ENCODE measurements at places on chromosomes 7 and 10.

- no peak for DNase-seq
Observed at GRCh38 chr10:103752680-103753248, 102.6 kb downstream of the SH3PXD2A start.

DNA sequence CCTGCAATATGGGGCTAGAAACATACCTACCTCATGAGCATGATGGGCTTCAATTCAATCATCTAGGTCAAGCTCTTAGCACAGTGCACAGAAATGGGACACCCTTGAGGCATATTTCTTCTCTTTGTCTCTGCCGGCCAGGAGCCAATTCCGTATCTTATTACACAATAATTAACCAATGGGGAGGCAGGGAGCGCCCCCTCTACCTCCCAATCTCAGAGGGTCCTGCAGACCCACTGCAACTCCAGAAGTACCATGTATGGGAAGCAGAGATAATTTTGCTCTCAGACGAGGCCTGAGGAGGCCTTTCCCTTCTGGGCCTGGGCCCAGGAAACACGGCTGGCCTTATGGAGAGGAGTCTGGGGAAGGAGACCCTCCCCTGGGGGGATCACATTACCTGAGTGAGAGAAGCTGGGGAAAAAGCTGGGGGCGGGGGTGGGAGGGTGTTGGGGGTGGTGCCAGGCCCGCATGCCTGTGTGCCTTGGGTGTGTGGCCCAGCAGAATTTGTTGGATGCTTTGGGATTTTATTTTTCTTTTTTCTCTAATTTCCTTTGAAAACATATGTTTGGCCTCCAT, 155.5 kb downstream of the UBE2H start:
- no peak for DNase-seq

DNA sequence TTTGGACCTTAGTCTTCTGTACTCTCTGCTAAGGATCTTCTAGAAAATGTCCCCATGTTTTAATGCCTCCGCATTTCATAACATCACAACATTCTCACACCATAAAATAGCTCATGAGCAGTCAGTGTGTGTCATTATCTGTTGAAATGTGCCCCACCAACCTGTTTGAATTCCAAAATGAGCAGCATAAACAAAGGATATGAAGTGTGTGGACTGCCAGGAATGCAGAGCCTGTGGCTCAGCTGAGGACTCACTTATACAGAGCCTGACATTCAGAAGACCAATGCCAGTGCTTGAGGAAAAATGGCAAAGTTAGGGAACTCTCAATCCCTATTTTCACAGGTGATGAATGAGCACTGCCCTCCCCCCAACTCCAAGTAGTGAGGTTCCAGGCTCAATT, 621.4 kb downstream of the POM121L12 start:
- DNase-seq = no peak

DNA sequence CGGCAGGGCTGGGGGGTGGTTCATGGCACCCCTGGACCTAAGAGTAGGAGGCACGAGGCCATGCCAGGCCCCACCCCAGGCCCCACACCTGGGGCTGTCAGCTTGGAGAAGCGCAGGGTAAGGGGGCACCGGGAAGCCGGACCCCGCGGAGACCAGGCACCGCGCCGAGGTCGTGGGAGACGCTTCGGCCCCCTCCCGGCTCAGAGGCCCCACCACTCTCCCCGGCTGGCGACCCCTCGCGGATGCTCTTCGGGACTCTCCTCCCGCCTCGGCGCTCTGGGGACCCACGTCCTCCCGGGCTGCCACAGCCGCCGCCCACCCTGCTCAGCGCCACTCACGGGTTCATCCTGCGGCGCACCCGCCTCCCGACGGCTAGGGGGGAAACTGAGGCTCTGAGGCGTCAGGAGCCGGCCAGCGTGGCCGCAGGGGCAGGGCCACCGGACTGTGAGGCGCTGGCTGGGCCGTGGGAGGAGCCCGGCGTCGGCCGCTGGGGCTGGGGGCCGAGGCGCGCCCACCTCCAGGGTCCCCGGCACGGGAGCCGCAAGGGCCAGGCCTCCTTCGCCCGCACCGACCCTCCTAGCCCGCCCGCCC, 25.9 kb downstream of the PDGFA start:
- no peak for DNase-seq

DNA sequence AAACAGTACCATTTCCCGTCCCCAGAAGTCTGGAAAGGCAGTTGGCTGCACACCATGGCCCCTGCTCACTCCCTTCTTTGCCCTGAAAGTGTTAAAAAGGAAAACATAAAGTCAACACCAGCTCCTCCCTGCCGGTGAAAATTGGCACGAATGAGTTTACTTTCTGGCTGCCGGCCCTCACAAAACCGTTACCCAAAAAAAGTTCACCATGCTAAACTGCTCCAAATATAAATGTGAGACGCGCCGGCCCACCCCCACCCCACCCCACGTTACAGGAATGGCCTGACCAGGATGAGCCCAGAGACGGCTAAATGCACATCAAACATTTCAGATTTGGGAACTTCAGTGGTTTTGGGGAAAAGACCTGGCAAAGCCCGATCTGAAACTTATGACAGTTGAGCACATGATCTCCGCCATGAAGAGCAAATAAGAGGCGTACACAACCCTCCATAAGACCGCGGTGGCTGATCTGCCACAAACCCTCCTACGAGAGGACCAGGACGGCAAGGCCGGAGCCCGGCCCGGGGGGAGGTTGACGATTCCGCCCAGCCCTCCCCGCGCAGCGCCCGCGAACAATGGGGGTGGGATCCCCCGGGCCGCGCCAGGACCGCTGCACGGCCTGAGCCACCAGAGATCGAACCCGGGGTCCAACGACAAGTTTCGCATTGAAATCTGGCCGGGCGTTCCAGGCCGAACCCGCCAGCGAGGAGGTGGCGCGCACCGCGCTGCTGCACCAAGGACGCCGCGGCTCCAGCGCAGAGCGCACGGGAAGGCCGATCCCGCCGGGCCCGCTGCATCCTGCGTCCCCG, 952 bp downstream of the DIP2C start:
- peak; percentile 26 for DNase-seq

GRCh38 chr7:36346260-36346831, 43.3 kb upstream of the ANLN start:
- no peak for DNase-seq

- no peak for DNase-seq
Observed at GRCh38 chr10:18516851-18517250, 134.5 kb downstream of the NSUN6 start.

GRCh38 chr10:99610221-99610620, 10.0 kb downstream of the SLC25A28 start:
- DNase-seq = no peak

DNA sequence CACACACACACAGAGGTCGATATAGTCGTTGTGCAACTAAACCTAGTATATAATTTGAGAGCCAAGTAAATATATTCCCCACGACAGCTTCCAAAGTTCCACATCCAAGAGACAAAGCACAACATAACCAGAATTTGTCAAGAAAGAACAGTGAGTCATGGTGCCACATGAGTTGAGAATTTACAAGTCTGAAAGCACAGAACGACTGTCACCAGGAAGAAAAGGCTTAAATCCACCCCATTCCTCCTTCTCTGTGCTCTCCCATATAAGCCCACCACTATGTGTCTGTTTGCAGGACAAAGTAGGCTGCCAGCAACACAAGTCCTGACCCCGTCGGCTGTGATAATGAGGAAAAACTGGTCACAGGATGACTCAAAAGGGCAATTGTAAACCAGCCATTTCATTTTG, 32.8 kb downstream of the GSAP start:
- DNase-seq = no peak

DNA sequence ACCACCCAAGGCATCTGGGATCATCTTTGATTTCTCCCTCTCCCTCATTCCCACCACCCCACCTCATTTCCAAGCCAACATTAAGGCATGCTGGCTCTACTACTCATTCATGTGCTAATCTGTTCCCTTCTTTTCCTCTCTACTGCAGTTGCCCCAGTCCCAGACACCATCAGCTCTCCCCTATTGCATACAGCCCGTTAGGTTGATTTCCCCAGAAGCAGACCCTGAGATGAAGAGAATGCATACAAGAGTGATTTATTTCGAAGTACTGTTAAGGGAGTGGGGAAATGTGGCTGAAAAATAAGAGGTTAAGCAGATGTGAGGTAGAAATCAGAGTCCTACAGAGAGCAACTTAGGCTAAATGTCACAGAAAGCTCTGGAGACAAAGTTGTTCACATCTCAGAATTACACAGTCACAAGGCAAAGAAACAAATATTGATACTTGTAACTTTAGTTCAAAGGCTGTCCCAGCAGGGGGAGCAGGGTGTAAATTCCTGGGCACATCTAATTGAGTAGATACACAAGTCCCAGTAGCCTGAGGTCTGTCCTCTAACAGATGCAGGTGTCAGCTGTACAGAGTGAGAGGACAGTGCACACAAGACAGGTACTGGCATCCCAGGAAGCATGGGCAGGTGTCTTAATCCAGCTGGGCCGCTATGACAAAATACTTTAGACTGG, 20.9 kb downstream of the AKR1D1 start:
- no peak for DNase-seq

GRCh38 chr7:2855386-2855785, 11.3 kb upstream of the GNA12 start:
- no peak for DNase-seq

- DNase-seq = no peak
Observed at GRCh38 chr7:45597286-45597984, 23.3 kb downstream of the ADCY1 start.

DNA sequence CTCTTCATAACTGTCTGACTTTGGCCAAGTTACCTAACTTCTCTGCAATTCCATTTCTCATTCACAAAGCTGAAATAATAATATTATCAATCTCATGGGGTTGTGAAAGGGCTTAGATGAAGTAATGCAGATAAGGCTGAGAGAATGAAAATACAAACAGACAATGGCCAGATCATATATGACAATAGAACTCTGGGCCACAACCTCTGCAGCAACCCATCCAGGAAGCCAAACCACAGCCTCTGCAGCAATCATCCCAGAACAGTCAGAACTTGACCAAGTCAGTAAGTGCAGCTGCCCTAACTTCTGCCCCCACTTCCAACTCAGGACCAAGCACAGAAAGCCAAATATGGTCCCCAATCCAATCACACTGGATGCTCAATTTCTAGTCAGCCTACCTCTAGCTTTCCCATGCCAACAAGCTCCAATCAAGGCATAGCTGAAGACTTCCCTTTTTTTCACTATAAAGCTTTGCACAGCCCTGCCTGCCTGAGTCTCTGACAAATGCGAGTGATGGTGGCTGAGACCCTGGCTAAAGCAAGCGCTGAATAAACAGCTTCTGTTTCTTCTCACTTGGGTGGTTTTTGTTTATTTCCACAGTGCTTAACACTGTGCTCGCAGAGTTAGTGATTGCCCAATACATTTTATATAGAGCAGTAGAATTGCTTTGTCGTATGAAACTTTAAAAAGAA, 34.8 kb upstream of the TNPO3 start:
- DNase-seq = no peak

- DNase-seq = no peak
Observed at GRCh38 chr10:6394084-6394483, 186.0 kb downstream of the PRKCQ start.

DNA sequence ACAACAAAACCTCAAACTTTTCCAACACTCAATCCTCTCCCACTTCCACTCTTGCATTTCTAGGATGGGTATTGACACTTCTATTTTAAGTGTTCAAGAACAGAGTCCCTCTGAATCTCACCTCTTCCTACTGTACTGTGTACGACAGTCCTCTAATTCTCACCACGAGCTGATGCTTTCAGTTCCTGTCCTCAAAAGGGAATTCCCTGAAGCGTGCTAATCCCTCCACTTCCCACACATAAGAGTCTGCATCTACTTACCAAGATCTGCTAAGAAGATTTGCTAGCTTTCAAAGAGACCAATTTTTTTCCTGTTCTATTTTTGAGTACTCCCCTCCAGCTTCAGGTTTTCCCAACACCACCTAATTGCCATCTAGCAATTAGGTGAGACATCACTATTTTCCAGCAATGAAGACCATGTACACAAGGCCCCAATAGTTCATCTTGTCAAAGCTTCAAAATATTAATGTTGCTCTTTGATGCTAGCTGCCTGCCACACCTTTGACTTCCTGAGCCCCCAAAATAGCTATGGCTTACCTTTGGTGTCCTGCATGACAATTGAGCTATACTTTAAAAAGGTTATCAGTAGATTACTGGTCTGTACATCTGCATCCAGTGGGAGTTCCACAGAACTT, 54.4 kb downstream of the ARMH3 start:
- DNase-seq = no peak

- DNase-seq = no peak
Observed at GRCh38 chr7:100730136-100730800, 3.1 kb upstream of the ZAN start.

GRCh38 chr7:2934211-2934731, 90.2 kb upstream of the GNA12 start:
- DNase-seq = no peak

DNA sequence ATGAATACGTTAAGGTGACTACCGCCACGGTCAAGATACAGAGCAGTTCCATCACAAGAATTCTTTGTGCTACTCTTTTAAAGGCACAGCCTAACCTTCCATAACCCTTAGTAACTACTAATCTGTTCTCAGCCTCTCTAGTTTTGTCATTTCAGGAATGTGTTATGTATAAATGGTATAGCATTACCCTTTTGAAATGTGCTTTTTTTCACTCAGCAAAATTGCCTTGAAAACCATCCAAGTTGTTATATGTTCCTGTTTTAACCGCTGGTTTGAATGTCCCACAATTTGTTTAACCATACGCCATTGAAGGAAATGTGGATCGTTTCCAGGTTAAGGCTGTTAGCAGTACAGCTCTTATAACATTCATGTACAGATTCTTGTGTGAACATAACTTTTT, 32.0 kb downstream of the WAC start:
- DNase-seq = no peak

GRCh38 chr10:23448802-23449570, 10.1 kb downstream of the OTUD1 start:
- DNase-seq = no peak

- no peak for DNase-seq
Observed at GRCh38 chr10:4357911-4358310, 468.1 kb upstream of the AKR1E2 start.

GRCh38 chr10:126833542-126833941, 71.7 kb upstream of the DOCK1 start:
- DNase-seq = no peak

GRCh38 chr7:8639668-8640067, 206.3 kb downstream of the NXPH1 start:
- no peak for DNase-seq

GRCh38 chr7:68562323-68562899, 1035.9 kb upstream of the AUTS2 start:
- DNase-seq = no peak

GRCh38 chr7:158525648-158526484, 61.8 kb downstream of the PTPRN2 start:
- DNase-seq = no peak

DNA sequence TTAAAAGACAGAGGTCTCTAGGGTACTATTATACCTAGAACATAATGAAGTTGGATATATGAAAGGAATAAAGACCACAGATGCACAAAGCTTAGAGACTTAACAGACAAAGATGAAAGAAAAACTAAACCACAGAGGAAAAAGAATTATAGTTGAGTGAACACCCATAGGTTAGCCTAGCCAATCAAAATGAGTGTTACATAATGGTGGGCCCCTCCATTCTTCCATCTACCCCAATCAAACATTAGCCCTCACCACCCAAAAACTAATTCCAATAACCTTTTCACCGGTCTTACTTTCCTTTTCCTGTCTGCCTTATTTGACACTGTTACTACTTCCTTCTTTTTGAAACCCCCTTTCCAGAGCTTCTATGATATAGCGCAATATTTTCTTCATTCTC, 130.1 kb downstream of the ELMO1 start:
- DNase-seq = no peak

- no peak for DNase-seq
Observed at GRCh38 chr10:96306516-96306915, 2.3 kb downstream of the DNTT start.
